ENCODE measurements at places on chromosomes 7 and 10. TPM values are rescaled to one million over a fixed set of nuclear protein-coding genes. Genes with fewer than 3 reads are reported as not detected.

Gene HGF
- total RNA-seq: not detected

Gene ZNF488
- total RNA-seq: not detected

Gene FBXO24
- total RNA-seq: 1.3 TPM

Gene ASB10
- not detected for total RNA-seq

All from NCI-H460 (cell line).